ENCODE measurements at places on chromosomes 7 and 10.
A peak's percentile ranks its signal among the peaks of the same experiment; 100 is the strongest.

GRCh38 chr10:77004917-77005564 lies 632.6 kb downstream of the KCNMA1 start:
- no peak for DNase-seq

DNA sequence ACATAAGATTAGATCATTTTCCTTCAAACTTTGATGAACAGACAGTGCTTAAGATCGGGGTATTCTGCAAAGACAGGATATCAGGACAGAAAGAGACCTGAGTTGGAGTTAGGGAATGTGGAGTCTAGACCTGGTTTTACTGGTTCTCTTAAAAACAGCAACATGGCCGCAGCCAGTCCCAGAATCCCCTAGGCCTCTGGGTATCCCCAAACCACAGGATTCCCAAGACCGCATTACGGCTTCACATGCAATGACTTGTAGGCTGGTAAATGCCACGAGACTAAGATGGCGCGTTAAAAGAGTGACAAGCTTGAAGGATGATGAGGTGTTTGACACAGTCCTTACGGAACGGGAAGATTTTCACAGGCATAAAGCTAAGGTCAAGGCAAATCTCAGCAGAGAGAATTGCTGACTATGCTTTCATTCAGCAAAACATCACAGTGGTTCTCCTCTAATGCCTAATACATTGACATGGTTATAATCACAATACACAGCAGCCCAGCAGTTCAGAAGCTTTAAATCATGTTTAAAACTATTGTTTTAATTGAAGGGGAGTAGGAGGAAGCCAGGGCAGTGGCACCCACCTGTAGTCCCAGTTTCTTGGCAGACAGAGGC lies 32.9 kb downstream of the MPP7 start:
- no peak for DNase-seq

DNA sequence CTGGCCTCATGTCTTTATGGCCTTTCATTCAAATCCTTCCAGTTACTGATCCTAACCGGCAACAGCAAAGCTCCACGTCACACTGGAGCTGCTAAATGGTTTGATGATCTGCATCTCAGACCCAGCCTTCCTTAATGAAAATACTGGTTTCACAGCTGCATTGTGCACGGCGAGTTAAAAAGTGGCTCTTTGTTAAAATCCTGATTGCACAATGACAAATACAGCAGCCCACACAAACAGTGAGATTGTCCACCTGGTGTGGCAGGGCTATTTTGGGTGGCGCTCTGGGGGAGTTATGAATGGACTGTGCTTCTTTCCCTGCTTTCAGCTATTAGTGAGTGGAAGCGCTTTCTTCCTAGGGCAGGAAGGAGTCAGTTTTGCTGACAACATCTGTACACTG lies 63.4 kb upstream of the C1QL3 start:
- DNase-seq = no peak

DNA sequence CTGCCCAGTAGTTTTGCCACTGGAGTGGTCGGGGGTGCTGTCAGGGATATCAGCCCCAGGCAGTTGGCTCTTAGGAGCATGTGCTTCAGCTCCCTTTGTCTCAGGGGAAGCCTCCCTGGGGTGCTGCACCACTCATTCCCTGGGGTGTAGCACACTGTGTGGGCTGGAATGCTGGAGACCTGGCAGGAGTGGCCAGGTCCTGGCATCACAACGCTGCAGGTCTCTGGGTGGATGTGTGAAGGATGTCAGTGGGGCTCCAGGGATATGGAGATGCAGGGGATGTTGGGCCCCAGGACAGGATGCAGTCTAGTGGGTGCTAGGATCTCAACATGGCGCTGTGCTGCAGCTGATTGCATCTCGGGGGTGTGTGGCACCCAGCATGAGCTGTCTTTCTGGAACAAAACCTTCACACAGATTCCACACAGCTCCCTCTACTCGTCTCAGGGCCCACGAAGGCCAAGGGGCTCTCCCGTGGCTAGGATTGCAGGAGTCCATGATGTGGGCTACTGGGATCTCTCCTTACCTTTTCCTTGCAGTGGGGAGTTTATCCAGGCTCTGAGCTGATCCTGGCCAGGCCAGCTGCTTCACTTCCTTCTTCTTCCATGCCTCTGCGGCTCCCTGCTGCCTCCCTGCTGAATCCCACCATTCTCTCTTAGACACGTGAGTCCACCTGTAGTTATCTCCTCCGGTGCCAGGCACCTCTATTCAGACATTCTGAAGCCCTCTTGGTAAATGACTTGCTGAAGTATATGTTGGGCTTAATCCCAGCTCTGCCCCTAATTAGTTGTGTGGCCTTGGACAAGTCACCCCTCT lies 295.1 kb downstream of the RPS24 start:
- DNase-seq = no peak

- DNase-seq = no peak
Measured at GRCh38 chr7:38177621-38178003, 433 bp upstream of the STARD3NL start.

DNA sequence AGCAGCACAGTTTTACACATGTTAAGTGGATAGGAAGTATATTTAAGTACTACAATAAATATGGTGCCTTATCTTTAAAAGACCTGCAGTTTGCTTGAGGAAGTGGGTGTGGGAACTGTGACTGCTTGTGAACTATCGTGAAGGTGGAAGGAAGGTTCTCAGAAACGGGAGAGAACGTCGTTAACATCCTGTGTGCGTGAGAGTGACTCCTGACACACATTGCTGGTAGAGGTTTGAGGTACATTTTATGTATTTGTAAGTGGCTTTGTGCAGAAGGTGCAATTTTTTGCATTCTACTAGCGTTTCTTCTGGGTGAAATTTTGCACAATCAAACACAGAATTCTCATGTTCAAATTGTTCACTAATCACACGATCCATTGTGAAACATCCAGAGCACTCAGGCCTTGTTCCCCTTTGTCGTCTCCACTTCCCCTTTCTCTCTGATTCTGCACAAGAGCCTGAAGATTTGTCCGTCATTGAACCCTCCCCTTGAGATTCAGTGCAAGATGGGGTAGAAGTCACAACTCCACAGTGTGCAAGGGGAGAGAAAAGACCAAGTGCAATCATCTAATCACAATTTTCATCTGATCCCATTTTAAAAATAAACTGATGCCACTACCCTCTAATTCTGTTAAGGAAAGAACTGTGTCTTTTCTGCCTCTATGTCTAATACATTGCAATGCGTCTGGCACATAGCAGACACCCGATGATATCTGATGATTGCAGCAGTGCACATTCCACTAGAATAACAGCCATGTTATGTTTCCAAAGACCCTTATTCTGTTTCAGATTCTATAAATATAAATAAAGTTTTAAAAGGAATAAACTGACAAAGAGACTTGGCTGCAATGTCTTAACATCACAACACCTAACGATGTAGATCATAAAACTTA lies 279.9 kb downstream of the NEBL start:
- no peak for DNase-seq

GRCh38 chr10:104274762-104275721 lies 6.1 kb downstream of the GSTO2 start:
- peak; percentile 29 for DNase-seq

DNA sequence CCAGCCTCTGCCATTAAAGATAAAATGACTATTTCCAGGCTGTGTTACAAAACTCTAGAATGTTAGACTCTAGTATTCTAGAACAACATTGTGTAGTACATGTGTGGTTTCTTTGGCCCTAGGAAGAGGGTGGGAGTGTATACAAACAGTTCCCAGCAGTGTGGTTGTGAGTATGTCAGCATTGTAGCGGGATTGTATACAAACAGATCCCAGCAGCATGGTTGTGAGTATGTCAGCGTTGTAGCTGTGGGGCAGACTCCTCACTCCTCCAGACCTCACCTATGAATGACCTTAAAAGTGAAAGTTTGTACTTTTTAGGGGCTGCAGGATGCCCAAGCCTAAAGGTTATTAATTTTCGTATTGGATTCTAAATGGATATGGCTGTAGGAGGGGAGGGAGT lies 6.9 kb upstream of the ACSL5 start:
- DNase-seq = no peak
